ENCODE measurements at places on chromosomes 2 and 18.

- DNase-seq: no peak
Observed at GRCh38 chr2:70771446-70771845, 3.4 kb upstream of the ADD2 start.

DNA sequence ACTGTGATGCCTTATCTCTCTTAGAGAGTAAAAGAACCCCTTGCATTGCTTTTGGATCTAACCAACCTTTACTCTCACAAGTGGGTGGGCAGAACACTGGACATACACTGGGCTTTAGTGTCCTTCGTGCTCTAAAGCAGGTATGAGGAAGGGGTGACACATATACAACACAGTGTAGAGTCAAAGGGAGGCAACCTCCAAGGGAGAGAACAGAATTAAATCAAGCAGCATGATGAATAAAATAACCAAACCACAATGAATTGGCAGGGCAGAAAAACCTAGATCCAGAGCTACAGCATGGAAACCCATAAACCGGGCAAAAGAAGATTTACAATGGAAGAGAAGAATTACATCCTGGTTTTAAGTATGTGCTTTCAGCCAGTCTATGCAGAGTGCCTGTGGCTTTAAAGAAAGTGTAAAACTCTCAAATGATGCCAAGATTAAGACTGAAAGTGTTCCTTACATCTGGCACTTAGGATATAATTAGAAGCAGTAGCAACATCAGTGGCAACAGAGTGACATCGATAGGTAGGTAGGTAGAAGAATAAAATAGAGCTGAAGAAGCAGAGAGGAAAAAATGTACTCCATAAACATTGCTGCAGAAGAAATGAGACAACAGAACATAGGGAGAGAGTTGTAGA, 191.7 kb upstream of the ZC3H15 start:
- no peak for DNase-seq

GRCh38 chr2:15673919-15674636, 82.4 kb downstream of the DDX1 start:
- DNase-seq: no peak

- DNase-seq: no peak
Observed at GRCh38 chr18:21457179-21457535, 143.3 kb downstream of the ESCO1 start.

- no peak for DNase-seq
Observed at GRCh38 chr2:198913394-198914152, 544.2 kb downstream of the SATB2 start.

DNA sequence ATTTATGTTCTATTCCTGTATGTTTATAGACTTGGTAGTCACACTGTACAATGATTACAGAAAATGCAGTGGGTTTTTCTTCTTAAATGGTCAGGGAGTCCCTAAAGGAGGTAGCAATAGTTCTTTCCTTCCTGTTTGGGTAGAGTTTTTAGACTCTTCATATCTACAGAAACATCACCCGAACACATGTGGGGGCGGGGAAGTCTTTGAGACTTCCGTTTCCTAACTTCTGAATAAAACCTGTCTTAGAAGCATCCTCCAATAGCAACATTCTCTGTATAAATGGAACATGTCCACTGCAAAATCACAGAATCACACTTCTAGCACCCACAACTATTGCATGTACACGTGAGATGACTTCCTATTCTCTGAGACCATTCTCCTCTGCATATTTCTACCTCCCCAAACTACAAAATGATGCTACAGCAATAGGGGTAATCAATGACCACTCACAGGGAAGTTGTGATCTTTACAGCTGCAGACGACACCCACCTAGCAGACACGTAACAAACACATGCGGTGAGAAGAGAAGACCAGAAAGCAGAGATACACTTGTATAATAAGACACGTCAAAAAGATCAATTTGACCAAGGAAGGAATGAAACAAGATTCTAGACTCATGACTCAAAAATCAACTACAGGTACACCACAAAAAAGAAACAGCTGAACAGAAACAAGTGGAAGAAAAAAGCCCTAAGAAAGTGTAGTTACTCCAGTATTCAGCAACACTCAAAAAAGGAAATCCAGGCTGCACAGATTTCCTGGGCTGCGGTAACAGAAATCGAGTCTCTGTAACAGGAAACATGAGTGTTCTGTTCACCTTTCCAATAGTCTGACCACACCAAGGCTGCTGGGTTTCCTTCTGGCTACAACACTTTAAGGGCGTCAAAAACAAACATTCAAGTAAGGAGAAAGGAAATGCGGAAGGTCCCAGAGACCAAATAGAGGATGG, 120.4 kb downstream of the ZNF516 start:
- DNase-seq: no peak

DNA sequence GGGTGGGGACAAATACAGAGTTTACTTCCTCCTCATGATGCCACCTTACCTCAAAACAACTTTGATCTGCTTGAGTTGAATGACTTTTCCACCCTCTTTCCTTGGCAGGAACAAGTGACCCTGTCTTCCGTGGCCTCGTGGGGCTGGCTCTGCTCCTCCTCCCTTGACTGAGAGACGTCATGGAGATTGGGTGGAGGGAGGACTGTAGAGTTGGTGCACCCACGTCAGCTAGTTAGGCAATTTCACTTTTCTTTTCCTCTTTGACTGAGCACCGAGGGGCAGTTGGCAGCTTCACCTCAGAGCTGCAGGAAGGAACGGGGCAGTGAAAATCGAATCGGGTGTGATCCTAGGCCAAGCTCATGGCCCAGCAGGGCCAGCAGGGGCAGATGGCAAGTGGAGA, at the start of gene SP140:
Gene SP140, plus strand, starts transcription at position 251 of the 400 bp plus-strand sequence. Its CDS starts 109 bp downstream, at position 360.
- peak; percentile 69 for DNase-seq

GRCh38 chr2:8657423-8658062, 24.3 kb upstream of the ID2 start:
- DNase-seq: no peak

- DNase-seq: no peak
Observed at GRCh38 chr2:238420442-238420841, 6.3 kb upstream of the ASB1 start.

DNA sequence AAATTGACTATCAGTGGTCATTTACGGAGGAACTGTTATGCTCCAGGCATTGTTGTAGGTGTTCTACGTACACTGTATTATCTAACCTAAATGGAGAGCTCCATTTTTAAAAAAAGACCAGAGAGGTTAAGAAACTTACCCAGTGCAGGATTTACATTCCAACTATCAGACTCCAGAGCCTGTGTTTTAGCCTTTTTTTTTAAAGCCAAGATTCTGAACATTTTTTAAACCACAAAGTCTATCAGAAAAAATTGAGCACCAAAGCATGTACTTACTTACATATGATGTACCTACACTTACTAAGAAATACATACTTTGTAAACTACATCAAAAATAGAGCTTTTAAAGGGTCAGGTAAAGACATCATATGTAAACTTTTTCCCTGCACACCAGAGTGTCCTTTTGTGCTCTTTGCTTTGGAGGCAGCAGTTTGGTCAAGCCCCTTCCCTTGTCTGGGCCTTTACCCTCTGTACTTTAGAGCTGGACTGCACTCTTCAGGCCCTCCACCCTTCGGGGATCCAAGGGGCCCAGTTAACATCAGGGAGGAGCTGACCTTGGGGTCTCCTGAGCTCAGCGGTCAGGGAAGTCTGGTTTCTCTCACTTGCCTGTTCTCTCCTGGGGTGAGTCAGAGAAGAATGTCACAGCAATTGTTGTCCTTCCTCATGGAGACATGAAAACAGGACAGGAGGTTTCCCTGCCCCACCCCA, 58.4 kb downstream of the ITGB1BP1 start:
- DNase-seq: no peak

DNA sequence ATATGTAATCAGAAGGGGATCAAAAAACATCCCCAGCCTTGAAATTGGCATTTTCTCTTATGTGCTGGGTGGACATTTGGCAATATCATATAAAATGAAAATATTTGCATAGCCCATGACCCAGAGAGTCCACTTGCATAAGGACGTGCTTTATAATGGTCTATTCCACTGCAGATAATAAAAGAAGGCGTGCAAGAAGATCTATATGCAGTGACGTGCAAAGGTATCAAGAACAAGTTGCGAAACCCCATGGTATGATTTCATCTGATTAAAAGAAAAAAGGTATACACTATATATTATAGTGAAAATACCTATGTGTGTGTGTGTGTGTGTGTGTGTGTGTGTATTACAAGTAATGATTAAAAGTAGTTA, 8.5 kb upstream of the SLC20A1 start:
- no peak for DNase-seq

DNA sequence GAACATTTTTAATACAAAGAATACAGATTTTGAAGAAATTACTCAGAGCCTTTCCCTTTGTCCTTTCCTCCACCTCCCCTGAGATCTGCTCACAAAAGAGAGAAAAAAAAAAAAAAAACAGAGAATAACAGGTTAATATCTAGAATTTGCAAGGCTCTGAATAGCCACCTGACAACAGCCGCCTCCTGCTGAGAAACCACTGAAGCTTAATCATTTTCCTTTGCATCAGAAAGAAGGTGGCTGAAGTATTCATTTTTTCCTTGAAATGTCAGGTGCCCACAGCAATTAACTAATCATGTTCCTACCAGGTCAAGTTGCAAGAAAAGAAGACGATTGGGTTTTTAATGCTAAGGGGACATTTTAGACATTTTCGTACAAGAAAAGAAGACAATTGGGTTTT, 21.2 kb downstream of the CNTNAP5 start:
- no peak for DNase-seq

- peak; percentile 32 for DNase-seq
Observed at GRCh38 chr2:241762933-241763369, 13.7 kb upstream of the GAL3ST2 start.

GRCh38 chr2:231633241-231633976, 40.7 kb downstream of the TEX44 start:
- no peak for DNase-seq

GRCh38 chr18:36633961-36634412, 194.8 kb downstream of the TPGS2 start:
- DNase-seq: no peak

DNA sequence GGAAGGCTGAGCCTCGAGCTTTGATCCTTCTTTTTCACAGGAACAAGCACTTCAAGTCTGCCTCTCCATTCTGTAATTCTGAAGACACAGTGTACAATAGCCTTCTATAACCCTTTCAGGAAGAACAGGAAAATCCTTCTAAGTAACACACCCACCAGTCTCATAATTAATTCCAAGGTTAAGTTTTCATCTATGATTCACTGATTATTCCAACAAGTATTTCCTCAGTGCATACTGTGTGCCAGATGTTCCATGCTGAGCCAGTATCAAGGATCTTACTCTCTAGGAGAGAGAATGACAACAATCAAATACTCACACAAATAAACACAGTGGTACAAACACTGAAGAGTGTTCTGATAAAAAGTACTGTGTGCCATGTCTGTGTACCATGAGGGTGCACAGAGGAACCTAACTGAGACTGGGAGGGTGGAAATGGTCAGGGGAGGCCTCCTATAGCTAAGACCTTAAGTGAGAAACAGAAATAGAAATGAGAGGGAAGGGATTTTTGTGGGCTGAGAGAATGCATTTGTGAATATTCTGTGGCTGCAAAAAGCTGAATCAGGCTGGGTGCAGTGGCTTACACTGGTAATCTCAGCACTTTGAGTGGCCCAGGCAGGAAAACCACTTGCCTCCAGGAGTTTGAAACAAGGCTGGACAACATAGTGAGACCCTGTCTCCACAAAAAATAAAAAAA, 7.3 kb upstream of the MTLN start:
- DNase-seq: no peak

GRCh38 chr2:121884078-121884477, 128.6 kb downstream of the TSN start:
- no peak for DNase-seq

DNA sequence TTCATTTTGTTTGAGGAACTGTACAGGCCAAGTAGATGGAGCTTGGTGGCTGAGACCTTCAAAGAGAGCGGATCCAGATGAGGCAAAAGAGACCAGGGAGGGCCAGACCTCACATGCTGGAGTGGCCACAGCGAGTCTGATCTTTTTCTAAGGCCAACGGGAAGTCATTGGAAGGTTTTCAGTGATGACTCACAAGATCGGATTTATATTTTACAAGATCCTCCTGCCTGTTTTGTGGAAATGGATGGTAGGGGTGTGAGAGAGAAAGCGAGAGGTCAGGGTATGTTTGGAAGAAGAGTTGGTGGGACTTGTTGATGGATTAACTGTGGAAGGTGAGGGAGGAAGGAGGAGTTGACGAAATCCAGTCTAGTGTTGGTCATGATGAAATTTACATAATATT, 44.6 kb upstream of the TUBA3D start:
- no peak for DNase-seq

DNA sequence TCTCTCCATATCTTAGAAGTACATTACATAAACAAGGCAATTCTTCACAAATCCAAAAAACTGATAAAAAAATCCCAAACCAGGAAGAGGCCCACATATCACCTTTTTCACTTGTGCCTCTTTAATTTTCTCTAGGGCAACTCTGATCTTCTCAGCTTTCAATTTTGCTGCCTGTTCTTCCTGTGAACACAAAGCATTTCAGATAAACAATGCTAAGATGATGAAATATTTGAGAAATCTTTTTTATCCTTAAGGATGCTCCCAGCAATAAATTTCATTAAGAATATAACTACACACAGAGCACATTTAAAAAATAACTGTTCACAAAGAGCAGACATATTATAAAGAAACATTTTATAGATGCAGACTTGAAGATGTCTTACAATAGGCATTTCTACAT, 73.4 kb downstream of the RAPH1 start:
- no peak for DNase-seq

DNA sequence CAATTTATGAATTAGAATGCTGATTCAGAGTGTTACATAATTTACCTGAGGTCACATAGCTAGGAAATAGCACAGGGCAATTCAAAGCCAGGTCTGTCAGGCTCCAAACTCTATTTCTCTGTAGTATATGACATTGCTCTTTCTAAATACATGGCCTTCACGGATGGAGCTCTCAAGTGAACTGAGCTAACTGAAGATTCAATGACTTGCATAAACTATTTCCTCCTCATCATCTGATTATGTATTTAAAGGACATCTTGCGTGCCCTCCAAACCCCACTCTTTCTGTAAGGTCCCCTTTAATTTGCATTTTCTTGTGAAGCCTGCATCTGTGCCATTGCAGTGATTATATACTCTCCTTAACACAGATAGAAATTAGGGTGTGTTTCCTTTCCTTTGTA, 537.4 kb upstream of the VRK2 start:
- DNase-seq: no peak

DNA sequence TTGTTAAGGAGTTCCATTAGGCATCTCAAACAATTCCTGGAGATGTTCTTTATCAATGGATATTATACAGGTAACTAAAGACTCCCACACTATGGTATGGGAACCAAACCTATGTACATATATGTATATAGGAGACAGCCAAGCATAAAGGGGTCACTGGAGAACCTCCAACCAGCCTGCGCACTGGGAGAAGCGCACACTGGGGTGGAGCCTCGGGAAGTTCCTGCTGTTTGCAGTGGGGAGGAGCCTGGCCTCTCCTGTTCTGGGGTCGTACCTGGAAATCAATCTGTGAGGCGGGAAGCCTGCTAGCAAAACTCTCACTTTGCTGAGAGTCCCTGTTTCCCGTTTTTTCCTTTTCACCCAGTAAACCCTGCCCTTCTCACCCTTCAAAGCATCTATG, 83.1 kb upstream of the CREB1 start:
- no peak for DNase-seq

Data from stimulated activated CD8-positive, alpha-beta memory T cell treated with anti-CD3 and anti-CD28 coated beads, Interleukin-4, amount 100 ng/mL, for 4 hours (primary cell).